ENCODE measurements at places on chromosomes 2 and 18.

- DNase-seq, result no peak
Observed at GRCh38 chr2:39730276-39730675, 48.8 kb downstream of the THUMPD2 start.

- DNase-seq, result no peak
Observed at GRCh38 chr2:218262631-218263586, 2.1 kb downstream of the GPBAR1 start.

GRCh38 chr18:25244170-25244569, 107.8 kb downstream of the ZNF521 start:
- DNase-seq, result no peak

- DNase-seq, result no peak
Observed at GRCh38 chr2:10392951-10393639, 55.0 kb downstream of the ODC1 start.

GRCh38 chr2:63571291-63571690, 17.0 kb downstream of the WDPCP start:
- DNase-seq, result no peak

DNA sequence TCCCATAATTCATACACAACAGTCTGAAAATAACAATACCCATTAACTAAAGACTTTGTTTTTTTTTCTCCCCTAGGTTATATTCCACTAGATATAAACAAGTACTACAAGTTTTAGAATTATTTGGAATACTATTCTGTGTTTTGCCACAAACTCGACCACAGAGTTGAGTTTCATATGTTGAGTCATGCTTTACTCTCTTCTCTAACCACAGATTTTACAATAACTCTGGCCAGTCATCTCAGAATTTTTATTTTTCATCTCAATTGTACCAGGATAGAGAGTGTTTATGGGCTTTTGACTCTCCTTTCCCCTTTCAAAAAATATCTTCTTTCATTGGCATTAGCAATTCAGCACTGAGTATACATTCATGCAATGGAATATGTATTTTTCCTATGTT, 348.7 kb upstream of the GALNT5 start:
- no peak for DNase-seq

- no peak for DNase-seq
Observed at GRCh38 chr2:18487106-18487913, 73.1 kb downstream of the RDH14 start.

GRCh38 chr2:101843048-101843447, 145.5 kb downstream of the MAP4K4 start:
- DNase-seq, result no peak

DNA sequence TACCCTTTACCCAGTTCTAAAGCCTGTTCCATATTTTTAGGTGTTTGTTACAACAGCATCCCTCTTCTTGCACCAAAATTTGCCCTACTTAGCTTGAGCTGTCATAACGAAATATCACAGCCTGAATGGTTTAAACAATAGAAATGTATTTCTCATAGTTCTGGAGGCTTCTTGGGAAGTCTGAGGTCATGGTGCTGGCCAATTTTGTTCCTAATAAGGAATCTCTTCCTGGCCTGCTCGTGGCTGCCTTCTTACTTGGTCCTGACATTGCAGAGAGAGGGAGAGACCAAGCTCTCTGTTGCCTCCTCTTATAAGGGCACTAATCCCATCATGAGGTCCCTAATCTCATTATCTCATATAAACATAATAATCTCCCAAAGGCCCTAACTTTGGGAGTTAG, 267.8 kb downstream of the PID1 start:
- no peak for DNase-seq

DNA sequence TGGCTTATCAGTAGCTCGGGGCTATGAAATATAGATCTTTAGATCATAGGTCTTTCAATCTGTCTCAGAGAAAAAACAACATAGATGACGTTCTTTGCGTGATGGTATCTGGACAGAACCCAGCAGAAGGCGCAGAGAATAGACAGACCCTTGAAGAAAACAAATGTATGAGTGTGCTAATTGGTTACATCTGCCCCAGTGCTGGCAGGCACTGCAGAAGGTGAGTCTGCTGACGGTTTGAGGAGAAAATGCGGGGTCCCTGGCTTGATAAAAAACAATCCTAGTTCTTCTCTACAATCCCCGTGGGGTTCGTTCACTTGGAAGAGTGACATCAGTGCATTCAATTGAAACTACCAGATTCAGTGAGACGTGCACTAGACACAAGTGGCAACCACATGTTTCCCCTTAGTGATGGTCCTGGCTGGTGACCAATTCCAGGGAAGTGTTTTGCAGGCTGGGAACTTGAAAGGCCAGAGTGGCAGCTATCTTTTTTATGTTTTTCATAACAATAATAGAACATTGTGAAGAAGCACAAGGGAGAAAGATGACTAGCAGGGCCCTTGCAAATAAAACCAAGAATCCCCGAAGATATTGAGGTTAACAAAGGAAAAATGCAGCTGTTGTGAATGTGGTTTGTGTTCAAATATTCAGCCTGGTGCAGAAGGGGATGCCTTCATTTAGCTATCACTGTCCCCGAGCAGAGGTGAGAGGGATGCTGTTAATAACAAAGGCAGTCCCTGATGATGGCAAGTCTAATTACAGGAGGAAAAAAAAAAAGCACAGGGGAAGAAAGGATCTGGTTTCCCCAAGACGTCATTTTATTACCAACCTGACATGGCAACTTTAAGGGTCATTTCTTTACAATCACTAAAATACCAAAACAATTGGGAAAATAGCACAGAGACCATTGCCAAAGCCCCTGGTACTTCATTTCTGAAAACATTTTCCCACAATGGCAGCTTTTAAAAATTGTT, 337.6 kb upstream of the FIGN start:
- no peak for DNase-seq

GRCh38 chr2:35787302-35788031, 568.1 kb upstream of the CRIM1 start:
- no peak for DNase-seq

GRCh38 chr2:27074738-27075565, 3.5 kb upstream of the EMILIN1 start:
- peak; percentile 55 for DNase-seq

- no peak for DNase-seq
Observed at GRCh38 chr2:181992776-181993175, 7.1 kb downstream of the PPP1R1C start.

- DNase-seq, result no peak
Observed at GRCh38 chr2:184178229-184178628, 420.1 kb upstream of the ZNF804A start.

GRCh38 chr2:205914213-205915129, 171.5 kb downstream of the INO80D start:
- no peak for DNase-seq

DNA sequence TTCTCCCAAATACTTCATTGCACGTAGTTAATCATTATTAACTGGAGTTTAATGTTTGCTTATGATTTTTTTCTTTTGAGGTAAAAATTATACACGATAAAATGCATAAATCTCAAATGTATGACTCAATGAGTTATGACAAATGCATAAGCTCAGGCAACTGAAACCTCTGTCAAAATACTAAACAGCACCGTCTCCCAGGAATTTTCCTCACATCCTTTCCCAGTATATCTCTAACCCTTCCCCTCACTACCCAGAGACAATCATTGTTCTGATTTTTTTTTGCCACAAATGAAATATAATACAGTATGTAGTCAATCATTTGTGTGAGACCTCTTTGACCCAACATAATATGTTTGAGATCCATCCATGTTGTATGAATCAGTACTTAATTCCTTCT, 606.5 kb downstream of the CPS1 start:
- no peak for DNase-seq

GRCh38 chr2:224122542-224122941, 83.5 kb upstream of the SERPINE2 start:
- no peak for DNase-seq

- no peak for DNase-seq
Observed at GRCh38 chr18:75142677-75143076, 66.3 kb downstream of the PTGR3 start.

GRCh38 chr2:184646177-184646576, 47.8 kb downstream of the ZNF804A start:
- DNase-seq, result no peak

DNA sequence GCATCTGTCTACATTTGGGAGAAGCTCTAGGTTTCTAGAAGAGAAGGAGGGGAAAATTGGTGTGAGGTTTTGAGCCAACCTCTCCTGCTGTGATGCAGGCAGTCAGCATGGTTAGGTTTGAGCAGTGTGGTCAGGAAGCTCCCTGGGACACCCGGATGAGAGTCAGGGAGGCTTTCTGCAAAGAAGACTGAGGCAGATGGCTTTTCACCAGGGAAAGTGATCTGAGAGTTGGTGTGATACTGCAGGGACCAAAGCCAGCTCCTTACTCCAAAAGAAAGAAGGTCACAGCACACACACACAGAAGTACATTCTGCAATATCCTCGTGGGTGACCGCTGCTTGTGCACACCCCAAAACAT, 75.8 kb upstream of the BCL11A start:
- no peak for DNase-seq

GRCh38 chr2:6968319-6969100, 51.3 kb downstream of the RNF144A start:
- no peak for DNase-seq

- DNase-seq, result peak; percentile 53
Observed at GRCh38 chr2:174632841-174633622, 35.4 kb upstream of the WIPF1 start.

- DNase-seq, result no peak
Observed at GRCh38 chr18:79870301-79871025, 72.7 kb downstream of the KCNG2 start.

GRCh38 chr2:217654168-217654567, 348.6 kb downstream of the TNS1 start:
- DNase-seq, result no peak

GRCh38 chr2:41933585-41934320, 114.1 kb upstream of the PKDCC start:
- DNase-seq, result no peak

DNA sequence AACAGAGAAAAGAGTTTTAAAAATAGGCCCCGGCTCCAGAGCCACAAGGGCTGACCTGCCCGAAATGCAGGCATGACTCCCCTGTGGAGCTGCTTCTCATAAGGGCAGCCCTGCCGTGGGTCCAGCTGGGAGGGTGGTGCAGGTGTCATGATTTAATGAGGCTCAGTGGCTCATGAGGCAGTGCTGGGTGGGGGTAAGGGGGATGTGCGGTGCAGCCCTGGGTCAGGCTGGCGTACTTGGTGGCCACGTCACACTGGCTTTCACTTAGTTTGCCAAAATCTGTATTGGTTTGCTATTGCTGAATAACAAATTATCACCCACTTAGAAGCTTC, 33.6 kb downstream of the HJURP start:
- DNase-seq, result peak; percentile 5

- no peak for DNase-seq
Observed at GRCh38 chr2:209468846-209469245, 45.0 kb downstream of the MAP2 start.

DNA sequence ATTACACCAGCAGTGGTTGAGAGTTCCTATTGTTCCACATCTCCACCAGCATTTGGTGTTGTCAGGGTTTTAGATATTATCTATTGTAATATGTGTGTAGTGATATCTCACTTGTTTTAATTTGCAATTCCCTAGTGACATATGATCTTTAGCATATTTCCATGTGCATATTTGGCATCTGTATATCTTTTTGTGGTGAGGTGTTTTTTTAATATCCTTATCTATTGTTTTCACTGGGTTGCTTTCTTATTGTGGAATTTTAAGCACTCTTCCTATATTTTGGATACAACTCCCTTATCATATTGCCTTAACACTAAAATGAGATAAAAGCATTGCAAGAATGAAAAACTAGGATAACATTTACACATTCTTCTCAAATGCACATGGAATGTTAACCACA, 453.9 kb upstream of the FSIP2 start:
- no peak for DNase-seq

GRCh38 chr2:127003070-127003800, 103.7 kb downstream of the BIN1 start:
- DNase-seq, result no peak

GRCh38 chr2:52017646-52018235, 985.8 kb upstream of the NRXN1 start:
- no peak for DNase-seq

GRCh38 chr18:69480460-69480859, 79.8 kb downstream of the DOK6 start:
- DNase-seq, result no peak

- DNase-seq, result no peak
Observed at GRCh38 chr2:122610948-122611609, 855.6 kb downstream of the TSN start.

GRCh38 chr2:9360701-9361100, 62.6 kb downstream of the ITGB1BP1 start:
- no peak for DNase-seq

DNA sequence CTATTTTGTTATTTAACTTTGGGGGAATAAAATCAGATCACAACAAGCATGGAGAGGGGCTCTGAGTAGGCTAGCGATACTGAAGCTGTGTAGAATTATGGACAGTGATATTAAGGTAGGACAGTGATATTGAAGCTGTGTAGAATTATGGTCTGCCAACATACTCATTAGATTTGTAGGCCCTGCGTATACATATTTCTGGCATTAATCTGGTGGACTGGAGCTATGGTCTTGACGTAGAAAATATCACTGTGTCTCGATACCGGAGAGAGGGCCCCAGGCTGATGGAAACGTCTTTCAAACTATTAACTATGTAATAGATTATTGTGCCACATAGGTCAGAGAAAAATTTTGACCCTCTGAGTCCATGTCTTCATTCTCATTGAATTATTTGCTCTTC, 511.4 kb downstream of the ADCYAP1 start:
- DNase-seq, result no peak

GRCh38 chr2:64130333-64130732, 13.9 kb downstream of the PELI1 start:
- DNase-seq, result no peak

GRCh38 chr2:111652038-111652437, 232.0 kb downstream of the ANAPC1 start:
- no peak for DNase-seq

DNA sequence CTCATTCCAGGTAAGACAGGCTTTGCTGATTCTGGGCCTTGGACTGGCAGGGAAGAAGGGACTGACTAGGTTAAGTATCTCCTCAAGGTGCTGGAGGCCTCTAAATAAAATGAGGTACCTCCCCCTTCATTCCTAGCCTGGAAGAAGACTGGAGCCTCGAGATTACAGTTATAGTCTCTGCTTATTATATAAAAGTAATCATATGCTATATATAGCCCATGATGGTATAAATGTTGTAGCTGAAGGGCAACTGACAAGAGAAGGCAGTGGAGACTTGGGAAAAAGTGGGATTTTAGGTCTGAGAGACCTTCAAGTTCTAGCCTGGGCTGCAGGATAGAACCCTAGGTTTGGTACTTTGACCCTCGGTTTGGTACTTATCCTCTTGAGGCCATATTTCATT, 248.3 kb downstream of the PLCL1 start:
- no peak for DNase-seq

GRCh38 chr2:130744287-130745117, 10.8 kb upstream of the AMER3 start:
- DNase-seq, result no peak

GRCh38 chr2:831622-832021, 119.0 kb upstream of the SNTG2 start:
- DNase-seq, result no peak

GRCh38 chr2:120778244-120778643, 42.6 kb downstream of the GLI2 start:
- DNase-seq, result no peak
